ENCODE measurements at places on chromosomes 1 and 21.

DNA sequence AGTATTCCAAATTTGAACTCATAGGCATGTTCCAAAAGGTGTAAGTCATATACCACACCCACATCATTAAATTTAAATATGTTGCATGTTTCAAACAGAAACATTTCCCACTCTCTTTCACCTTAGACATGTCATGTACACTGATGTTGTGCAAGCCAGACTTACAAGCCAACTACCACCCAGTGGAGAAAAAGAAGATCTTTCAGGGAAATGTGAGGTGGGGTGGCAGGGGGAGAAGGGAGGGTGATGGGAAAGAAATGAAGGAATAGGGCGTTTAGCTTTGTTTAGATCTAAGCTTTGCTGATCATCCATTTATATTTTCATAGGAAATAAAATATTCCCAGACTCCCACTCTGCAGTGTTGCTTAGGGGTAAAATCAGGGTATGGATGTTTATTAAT lies 1.6 kb downstream of the NEGR1 start:
- DNase-seq = peak; percentile 34

- DNase-seq = no peak
These were observed 25.0 kb upstream of the POU3F1 start for GRCh38 chr1:38071312-38072256.

- no peak for DNase-seq
These were observed 170.8 kb downstream of the ADSS2 start for GRCh38 chr1:244280859-244281258.

DNA sequence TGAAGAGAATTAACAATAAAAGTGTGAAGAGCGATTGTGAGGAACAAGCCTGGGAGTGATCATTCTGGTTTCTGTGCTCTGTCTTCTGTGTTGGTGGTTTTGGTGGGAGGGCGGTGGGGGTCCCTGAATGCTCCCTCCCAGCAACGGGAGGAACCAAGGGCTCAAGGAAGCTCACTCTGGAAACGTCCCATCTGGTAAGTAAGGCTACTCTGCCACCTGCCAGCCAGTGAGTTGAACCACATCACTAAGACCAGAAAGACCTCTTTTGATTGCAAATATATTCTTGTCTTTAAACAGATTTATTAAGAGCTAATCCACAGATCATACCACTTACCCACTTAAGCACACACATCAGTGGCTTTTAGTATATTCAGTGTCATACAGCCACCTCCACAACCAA lies 125.0 kb downstream of the PRDM2 start:
- DNase-seq = no peak

- DNase-seq = no peak
These were observed 20.5 kb upstream of the PRDM15 start for GRCh38 chr21:41899426-41900202.

- DNase-seq = no peak
These were observed 48.4 kb downstream of the ADAMTS5 start for GRCh38 chr21:26918323-26919079.

DNA sequence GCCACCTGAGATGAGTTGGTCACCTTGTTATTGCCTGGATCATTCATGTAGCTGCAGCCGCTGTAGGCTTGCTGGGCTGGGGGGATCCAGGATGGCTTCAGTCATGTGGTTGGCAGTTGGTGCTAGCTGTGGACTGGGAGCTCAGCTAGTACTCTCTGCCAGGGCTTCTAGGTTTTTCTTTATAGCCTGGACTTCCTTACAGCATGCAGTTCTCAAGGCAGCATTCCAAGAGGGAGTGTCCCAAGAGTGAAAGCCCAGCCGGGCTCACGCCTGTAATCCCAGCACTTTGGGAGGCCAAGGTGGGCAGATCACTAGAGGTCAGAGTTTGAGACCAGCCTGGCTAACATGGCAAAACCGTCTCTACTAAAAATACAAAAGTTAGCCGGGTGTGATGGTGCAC lies 23.7 kb upstream of the ACTL8 start:
- DNase-seq = no peak

DNA sequence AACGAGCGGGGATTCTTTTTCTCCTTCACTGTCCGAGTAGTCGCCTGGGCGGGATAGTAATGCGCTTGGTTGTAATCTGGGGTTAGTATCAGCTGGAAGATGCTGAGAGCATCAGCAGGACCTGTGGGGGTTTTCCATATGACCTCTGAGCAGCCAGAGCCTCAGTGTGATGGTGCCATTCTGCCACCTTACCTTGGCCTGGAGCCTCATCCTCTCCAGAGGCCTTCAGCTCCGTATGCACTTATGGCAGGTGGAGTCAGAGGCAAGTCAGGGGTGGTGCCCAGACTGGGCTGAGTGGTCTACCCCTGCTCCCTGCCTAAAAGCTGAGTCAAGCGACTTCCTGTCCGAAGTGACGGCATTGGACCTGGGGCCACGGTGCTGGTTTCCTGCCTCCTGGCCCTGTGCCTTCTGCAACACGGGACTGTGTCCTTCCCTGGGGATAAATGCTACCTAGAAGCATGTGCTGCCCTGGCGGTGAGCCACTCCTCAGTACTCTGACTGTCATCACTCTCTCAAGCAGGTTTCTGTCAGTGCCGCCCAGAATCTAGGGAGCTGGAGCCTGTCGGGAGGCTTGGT lies 24.7 kb downstream of the TENT5C start:
- no peak for DNase-seq
